COLO829 (cell line): ENCODE measurements at places on chromosomes 13 and 19.

DNA sequence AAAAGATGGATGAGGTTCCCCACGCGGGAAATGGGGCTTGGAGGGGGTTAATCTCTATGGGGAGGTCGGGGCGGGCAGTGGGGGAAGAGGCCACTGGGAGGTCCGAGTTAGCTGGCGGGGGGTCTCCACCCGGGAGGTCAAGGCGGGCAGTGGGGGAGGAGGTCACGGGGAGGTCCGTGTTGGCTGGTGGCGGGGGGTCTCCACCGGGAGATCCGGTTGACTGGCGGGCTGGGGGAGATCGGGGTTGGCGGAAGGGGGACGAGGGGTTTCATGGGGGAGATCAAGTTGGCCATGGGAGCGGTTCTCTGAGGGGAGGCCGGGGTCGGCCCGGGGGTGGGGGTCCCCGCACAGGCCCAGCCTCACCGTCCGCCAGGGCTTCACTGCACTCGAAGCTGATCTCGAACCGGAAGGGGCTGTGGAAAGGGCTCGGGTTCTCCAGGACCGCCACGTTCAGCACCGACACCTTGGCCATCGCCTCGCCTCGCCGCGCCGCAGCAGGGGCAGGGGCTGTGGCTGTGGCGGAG lies 342 bp downstream of the ASF1B start:
- DNase-seq = no peak

DNA sequence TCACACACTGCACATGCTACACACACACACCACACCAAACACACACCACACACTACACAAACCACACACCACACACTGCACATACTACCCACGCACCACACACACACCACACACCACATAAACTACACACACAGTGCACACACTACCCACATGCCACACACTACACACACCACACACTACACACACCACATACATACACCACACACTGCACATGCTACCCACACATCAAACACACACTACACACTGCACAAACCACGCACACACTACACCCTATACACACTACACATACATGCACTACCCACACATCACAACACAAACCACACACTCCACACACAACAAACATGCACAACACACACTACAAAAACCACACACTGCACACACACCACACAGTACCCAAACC lies 6.0 kb downstream of the MAG start:
- DNase-seq = no peak

DNA sequence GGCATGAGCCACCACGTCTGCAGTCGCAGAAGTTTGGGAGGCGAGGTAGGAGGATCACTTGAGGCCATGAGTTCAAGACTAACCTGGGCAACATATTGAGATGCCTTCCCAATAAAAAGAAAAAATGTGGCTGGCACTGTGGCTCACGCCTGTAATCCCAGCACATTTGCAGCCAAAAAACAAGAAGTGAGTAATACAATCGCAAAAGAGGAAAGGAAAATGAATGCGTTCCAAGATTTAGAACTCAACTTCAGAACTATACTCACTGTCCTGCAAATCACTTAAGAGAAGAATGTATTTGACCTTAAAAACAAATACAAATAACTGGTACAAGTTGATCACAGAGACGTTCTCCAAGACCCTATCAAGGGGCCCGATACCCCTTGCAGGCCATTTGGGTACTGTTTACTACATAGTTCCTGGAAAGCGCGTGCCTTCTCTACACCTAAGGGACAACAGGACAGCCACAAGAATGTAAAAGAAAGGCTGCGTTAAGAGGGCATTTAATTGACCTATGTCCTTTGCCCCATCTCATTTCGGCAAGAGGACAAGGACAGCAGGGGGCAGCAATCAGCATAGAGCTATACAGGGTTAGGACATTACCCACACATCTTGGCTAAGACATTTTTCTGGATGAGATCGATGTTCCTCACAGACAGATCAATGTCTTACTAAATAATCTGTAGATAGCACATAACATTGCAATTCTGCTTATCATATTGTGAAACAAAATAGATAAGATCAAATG lies 41.3 kb downstream of the FLT3 start:
- DNase-seq = peak; percentile 37

GRCh38 chr13:21949818-21950429 lies 279.1 kb downstream of the FGF9 start:
- DNase-seq = no peak

GRCh38 chr19:40662925-40663694 lies 27.3 kb downstream of the NUMBL start:
- peak; percentile 64 for DNase-seq

- no peak for DNase-seq
Measured at GRCh38 chr13:97273341-97273831, 51.3 kb downstream of the MBNL2 start.

GRCh38 chr19:42066075-42066754 lies 3.8 kb downstream of the GRIK5 start:
- peak; percentile 51 for DNase-seq
